ENCODE measurements at places on chromosomes 2 and 18.

DNA sequence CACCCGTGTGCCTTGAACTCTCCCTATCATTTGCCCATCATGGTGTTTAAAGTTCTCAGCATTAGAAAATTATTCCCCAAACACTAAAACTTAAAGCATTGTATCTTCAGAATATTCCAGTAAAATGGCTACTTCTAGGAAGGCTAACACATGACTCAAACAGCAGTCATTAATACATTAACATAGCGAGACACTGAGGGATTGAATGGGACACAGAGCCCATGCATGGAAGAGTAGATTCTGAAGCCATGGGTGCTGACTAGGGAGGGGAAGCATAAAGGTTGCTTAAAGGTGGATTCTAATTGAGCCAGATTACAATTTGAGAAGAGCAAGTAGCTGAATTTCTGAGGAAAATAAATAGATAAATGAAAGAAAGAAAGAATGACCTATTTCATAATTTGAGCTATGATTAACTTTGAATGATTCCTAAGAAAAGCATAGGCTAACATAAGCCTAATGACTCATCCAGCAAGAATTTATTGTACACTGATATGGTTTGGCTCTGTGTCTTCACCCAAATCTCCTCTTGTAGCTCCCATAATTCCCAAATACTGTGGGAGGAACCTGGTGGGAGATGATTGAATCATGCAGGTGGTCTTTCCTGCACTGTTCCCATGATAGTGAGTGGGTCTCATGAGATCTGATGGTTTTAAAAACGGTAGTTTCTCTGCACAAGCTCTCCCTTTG is 79.8 kb upstream of the PIK3C3 start:
- no peak for DNase-seq

GRCh38 chr2:60998628-60999545 is 18.6 kb upstream of the PEX13 start:
- peak; percentile 82 for DNase-seq

DNA sequence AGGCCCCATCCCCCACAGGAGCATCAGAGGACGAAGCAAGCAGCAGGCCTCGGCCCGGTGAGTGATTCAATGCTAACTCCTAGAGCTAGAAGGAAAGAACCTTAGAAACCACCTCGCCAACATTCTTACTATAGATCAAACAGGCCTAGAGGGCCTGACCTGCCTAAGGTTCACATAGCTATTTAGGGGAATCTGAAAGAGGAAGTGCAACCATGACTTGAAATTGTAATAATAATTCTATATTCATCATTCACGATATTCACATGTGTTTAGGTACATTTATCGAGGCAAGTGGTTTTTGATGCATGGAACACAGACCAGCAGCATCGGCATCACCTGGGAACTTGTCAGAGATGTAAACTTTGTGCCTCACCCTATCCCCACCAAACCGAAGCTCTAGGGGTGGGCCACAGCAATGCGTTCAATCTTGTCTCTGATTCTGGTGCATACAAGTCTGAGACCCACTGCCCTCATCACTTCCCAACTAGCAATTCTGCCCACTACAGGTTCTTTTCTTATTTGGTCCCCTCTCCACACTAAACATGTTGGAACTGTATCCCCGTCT is 78.0 kb upstream of the DNMT3A start:
- DNase-seq, result peak; percentile 30

DNA sequence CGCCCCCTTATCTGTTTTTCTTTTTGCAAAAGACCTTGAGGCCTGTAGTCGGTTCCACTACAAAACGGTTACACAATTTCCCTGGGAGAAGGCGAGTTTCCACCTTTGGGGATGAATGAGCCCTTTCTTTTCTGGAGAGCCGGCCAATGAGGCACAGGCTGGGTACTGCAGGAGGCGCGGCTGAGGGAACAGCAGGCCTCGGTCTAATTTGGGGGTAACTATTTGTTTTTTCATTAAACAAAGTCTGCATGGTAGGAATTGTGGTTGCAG is 129.2 kb downstream of the MYCN start:
- DNase-seq, result no peak

- DNase-seq, result no peak
These were observed 270.6 kb downstream of the SS18 start for GRCh38 chr18:25819746-25820363.

DNA sequence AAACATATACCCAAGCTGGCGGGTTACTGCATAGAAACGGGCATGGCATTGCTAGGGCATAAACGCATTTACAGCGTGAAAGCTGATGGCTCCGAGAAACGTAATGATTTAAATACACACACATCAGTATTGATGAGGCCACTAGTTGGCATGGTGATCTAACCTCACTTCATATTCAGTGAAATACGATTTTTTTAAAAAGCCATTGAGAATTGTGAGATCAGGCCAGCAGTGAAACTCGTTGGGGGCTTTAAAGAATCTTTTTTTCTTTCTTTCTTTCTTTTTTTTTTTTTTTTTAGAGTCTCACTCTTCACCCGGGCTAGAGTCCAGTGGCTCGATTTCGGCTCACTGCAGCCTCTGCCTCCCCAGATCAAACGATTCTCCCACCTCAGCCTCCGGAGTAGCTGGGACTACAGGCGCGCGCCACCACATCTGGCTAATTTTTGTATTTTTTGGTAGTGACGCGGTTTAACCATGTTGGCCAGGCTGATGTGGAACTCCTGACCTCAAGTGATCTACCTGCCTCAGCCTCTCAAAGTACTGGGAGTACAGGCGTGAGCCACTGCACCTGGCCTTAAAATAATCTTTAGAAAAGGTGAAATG is 2.4 kb upstream of the SMAD7 start:
- DNase-seq, result no peak

GRCh38 chr2:100880730-100881129 is 60.8 kb downstream of the NPAS2 start:
- no peak for DNase-seq

DNA sequence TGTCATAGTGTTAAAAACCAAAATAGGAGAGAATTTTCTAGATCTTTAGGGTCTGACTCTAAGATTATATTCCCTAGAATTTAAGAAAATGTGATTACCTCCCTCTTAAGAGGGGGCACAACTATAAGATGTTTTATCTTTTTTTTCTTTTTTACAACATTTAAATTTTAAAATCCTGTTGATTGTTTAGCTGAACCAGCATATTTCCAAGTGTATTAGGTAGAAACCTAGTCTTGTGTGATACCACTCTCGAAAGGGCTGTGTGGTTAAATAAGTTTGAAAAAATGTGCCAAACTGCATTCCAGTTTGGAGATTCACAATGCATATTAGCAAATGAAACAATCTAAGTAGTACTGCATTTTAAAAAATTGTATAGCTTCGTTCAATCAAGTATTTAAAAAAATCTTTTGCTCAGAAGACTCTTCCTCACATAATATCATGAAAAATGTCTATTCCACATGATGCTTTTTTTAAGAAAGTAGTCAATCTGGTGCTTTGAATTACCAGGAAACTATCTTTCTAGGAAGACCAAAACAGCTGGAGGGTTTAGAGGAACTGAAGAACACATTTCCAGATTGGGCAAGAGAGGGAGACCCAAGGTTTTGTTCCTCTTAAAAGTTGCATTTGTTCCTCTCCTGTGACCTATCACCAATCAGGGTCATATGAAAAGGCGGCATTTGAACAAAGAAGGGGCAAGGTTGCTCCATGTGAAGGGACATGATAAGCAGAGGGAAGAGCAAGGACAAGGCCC is 98.8 kb downstream of the DPP4 start:
- peak; percentile 93 for DNase-seq

- DNase-seq, result no peak
These were observed 62.0 kb downstream of the MTCL1 start for GRCh38 chr18:8767340-8767739.

DNA sequence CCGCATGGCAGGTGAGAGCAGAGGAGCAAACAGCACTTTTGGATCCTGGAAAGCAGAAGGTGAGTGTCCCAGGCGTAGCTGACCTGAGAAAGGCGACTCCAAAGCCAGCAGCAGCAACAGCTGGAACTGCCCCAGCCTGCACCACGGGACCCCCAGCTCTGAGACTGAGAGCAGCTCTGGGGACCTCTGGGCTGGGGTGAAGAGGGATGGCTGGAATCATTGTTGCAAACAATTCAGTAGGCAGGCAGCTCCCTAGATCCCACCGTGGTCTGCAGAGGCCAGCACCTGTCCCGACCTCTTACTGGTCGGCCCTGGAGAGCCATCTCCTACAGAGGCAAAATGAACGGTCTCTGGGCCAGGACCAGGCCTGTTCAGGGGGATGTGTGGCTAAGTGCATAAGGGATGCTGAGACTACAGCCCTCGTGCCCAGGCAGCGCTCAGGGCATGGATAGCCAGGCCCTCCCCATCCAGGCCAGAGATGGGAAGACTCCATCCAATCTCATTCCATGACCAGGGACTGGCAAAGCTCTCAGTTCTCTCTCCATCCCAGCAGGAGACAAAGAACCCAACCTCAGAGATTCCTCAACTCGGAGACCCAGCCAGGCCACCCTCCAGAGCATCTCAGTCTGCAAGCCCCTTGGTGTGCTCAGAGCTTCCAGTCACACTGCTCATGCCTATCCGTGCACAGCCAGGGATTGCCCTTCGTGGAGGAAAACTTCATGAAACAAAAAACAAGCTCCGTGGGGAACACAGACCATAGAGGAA is 38.2 kb upstream of the ALPP start:
- DNase-seq, result no peak

DNA sequence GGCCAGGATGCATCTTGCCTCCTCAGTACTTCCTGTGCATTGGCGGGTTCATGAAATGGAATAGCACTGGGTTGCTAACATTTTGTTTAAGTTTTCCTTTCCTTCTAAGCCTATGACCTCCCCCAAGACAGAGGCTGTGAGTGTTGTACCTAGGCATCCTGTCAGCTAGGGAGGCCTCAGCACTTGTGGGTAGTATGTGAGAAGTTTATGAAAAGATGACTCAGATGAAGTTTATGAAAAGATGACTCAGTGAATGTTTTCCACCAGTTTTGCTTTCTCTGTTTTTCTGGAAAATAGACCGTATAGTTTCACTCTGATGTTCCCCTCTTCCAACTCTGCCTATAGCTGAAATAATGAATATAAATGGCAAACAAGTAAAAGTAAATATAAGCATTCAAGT is 412.9 kb downstream of the TMEM182 start:
- DNase-seq, result no peak

- no peak for DNase-seq
These were observed 12.6 kb upstream of the KCMF1 start for GRCh38 chr2:84958135-84959059.

DNA sequence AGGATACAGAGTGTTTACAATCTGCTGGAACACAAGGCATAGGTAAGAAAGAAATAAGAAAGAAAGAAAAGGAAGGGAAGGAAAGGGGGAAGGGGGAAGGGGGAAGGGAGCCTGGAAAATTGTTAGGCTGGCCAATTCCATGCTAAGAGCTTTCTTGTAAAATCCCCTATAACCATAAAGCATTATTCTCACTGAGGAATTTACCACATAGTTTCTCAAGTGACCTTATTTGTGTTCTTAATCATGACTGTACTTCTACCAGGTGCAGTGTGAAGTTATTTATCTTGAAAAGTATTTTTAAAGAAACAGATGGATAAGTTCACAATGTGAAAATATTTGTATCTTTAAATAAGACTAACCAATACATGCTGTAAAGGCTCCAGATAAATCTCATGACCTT is 39.2 kb upstream of the KIDINS220 start:
- DNase-seq, result no peak

- no peak for DNase-seq
These were observed 132.7 kb upstream of the CTAGE1 start for GRCh38 chr18:22550366-22550765.

DNA sequence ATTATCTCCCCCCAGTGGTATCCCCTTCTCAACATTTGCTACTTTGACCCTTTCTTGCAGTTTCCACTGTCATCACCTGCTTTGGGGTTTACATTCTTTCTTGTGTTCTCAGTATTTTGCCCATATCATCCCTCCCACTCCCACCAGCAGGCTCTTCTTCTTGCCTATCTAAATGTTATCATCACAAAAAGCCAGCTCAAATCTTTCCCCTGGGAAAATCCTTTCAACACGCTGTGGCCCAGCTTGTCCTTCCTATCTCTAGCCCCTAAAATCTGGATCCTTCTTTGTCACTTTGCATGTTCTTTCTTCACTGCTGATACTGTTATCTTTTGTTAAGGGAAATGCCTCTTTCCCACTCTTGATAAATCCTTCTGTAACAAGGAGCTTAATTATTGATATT is 138.2 kb downstream of the RAD51AP2 start:
- no peak for DNase-seq

DNA sequence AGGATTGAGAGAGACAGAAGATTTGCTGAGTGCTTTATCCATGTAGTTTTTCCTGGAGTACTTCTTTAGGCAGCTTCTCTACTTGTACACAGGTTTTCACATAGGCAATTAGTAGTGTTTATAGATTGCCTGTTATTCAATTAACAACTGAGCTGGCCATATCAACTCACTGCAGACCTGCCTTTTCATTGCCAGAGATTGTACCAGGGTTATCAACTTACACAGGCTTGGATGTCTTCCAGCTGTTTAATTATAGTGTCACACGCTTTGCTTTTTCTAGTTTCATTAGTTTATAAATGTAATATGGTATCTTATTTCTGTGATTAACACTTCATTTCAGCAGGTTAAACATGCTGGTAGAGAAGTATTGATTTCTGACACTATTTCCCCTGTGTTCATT is 125.9 kb downstream of the GPD2 start:
- DNase-seq, result no peak

DNA sequence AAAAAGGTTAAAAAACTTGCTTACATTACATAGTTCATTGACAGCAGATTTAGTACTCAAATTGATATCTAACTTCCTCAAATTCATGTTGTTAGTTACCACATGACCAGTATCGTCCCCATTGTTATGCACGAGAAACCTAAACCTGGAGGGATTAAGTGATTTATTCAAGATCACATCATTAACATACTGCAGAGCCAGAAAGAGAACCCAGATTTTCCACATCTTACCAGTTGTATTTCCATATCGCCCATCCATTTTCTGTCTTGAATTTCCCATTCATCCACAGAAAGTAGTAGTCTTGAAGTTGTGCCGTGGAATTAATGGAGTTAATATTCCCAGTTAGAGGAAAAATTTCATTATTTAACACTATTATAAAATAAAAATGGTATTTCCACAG is 512.0 kb downstream of the METTL4 start:
- no peak for DNase-seq

Data from inflammatory macrophage treated with lipopolysaccharide for 1 hour (primary cell).